ENCODE measurements at places on chromosomes 2 and 18.

DNA sequence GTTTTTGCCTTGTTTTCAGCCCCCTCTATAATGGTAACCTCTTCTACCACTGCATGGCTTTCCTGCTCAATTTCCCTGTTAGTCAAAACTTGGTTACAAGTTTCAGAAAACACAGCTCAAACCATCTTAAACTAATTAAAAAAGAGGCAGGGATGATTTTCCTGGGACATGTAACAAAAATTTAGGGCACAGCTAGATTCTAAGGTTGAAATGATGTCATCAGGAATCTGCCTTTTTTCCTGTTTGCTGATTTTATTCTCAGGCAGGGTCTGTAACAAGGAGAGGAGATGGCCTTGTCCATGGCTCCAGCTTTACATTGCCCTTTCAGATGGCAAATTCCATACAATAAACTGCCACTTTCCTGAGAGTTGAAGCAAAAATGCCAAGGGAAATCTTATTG lies 157.9 kb upstream of the CREB1 start:
- DNase-seq, result peak; percentile 5

- no peak for DNase-seq
Measured at GRCh38 chr2:170847716-170848115, 31.0 kb downstream of the GAD1 start.

- peak; percentile 98 for DNase-seq
Measured at GRCh38 chr2:46857871-46858701, 57.5 kb downstream of the MCFD2 start.

GRCh38 chr2:138823666-138824065 lies 43.5 kb upstream of the NXPH2 start:
- no peak for DNase-seq

- no peak for DNase-seq
Measured at GRCh38 chr2:104091894-104092293, 762.0 kb upstream of the POU3F3 start.

- DNase-seq, result no peak
Measured at GRCh38 chr2:197069958-197070357, 143.5 kb upstream of the PGAP1 start.

- DNase-seq, result peak; percentile 63
Measured at GRCh38 chr2:51697095-51697494, 665.2 kb upstream of the NRXN1 start.

GRCh38 chr2:227117852-227118251 lies 46.2 kb downstream of the COL4A4 start:
- DNase-seq, result no peak

DNA sequence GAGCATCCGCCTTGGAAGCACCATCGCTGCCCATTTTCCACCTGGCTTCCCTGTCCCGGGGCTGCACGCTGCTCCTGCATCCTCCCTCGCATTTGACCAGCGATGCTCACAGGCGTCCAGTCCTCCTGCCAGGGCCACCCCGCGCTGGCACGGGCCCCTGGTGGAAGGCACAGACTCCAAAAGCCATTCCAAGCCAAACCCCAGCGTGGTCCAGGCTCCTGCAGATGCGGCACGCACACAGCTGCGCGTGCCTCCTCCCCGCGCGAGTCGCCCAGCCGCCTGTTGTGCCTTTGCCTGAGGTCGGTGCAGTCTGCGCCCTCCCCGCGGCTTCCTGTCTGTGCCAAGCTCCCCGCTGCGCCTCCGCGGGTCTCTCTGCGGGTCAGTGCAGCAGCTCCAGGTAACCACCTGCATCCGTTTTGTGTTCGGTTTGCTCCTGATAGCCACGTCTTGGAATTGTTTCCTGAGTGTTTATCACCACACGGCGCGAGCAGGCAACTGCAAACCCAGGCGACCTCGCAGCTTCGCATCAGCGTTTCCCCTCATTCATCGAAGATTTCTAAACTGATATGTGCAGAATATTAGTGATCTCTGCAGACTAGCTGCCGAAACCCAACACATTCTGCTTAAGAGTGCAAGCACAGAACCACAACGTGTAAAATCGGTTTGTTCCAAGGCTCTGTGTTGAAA lies 65.2 kb upstream of the SALL3 start:
- no peak for DNase-seq

GRCh38 chr2:138440759-138441158 lies 60.8 kb upstream of the SPOPL start:
- no peak for DNase-seq

DNA sequence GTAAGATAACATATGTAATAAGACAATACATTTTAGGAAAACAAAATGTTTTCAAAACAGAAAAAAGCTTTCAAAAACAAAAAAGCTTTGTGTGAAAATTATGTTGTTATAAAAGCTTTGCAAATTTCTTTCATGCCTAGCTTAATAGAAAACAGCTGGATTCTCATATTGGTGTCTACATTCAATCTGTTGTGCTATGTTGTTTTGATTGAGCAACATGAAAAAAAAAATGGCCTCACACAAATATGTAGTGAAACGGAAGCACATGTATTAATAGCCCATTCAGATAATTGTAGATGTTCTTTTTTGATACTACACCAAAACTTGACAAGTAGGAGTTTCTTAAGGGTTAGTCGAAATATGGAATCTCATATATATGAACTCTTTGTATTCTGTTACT lies 197.5 kb downstream of the ZEB2 start:
- peak; percentile 73 for DNase-seq

DNA sequence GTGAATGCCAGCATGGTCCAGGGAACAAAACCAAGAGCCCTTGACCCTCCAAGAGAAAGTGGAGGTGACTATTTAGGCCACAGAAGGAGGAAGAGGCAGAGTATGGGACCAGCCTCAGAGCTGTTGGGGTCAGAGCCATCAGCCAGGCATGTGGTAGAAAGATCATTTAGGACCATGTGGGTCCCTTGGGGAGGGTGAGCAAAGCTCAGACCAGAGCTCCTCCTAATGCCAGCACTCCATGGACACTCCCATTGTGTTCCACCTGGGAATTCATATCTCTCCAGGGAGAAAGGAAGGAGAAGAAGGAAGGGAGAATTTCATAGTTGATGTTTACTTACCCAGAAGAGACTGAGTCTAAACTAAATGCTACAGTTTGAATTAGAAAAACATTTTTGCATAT lies 73.2 kb downstream of the CYBRD1 start:
- DNase-seq, result peak; percentile 12

GRCh38 chr2:196876364-196876763 lies 50.1 kb downstream of the PGAP1 start:
- no peak for DNase-seq

GRCh38 chr2:84849271-84849952 lies 31.5 kb downstream of the TRABD2A start:
- no peak for DNase-seq

GRCh38 chr18:63263444-63263843 lies 56.1 kb downstream of the BCL2 start:
- DNase-seq, result no peak

- DNase-seq, result no peak
Measured at GRCh38 chr2:44009136-44009735, 13.4 kb upstream of the LRPPRC start.

- DNase-seq, result no peak
Measured at GRCh38 chr2:237074211-237074993, 11.3 kb upstream of the COPS8 start.

GRCh38 chr2:99949963-99950362 lies 192.4 kb downstream of the AFF3 start:
- DNase-seq, result no peak

DNA sequence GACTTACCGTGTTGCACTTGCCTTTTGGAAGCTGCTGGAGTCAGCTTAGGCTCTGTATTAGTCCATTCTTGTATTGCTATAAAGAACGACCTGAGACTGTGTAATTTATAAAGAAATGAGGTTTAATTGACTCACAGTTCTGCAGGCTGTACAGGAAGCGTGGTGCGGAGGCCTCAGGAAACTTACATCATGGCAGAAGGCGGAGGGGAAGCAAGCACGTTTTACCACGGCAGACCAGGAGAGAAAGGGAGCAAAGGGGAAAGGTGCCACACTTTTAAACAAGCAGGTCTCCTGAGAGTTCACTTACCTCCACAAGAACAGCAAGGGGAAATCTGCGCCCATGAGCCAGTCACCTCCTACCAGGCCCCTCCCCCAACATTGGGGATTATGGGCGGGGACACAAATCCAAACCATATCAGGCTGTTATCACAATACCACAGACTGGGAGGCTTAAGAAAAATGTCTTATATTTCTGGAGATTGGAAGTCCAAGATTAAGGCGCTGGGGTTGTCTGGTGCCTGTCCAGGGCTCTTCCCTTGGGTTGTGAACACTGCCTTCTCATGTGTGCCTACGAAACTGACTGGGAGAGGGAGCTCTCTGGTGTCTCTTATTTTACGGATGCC lies 3.6 kb upstream of the D2HGDH start:
- no peak for DNase-seq

DNA sequence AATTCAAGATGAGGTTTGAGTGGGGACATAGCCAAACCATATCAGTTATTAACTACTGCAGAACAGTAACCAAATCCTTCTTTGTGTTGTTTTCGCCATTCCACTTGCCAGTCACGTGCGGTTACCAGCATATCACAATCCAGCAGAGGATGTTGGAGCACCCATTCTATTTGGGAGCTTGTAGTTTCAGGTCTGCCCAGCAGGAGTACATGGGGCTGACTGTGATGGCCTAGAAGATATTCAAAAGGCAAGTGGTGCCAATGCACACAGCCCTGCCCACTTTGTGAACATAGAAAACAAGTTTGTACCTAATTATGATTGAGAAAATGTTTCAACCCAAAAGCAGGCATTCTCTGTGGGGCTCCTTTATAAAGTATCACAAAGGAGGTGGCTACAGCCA lies 57.0 kb downstream of the ZNF519 start:
- no peak for DNase-seq

GRCh38 chr2:213166109-213166508 lies 14.7 kb upstream of the IKZF2 start:
- no peak for DNase-seq

- peak; percentile 36 for DNase-seq
Measured at GRCh38 chr2:24970483-24971285, 1.1 kb downstream of the DNAJC27 start.

- DNase-seq, result no peak
Measured at GRCh38 chr2:53911434-53912189, 51.8 kb upstream of the GPR75 start.

DNA sequence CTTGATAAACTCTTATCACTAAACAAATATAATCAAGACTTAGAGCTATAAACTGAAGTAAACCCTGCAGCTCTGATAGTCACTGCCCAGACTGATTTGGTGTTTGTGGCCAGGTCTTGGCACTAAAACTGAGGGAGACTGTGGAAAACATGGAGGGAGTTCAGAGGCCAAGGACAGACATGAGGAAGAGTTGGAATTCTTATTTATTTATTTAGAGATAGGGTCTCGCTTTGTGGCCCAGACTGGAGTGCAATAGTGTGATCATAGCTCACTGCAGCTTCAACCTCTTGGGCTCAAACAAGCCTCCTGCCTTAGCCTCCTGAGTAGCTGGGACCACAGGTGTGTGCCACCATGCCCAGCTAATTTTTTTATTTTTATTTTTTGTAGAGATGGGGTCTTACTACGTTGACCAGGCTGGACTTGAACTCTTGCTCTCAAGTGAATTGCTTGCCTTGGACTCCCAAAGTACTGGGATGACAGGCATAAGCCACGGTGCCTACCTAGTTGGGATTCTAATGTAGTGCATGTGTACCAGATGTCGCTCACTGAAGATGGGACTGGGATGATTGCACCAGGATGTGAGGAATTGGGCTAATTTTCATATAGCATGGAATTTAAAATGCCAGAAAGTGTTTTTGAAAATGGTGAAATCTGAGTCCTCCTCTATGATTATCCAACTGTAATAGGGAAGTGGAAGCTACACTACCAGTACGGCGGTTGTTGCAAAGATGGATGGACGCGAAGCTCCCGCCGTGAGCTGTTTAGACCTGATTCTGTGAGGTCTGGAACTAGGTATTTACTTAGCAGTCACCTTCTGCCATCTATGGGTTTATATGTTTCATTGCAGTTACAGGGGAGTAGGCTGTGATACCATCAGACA lies 52.7 kb upstream of the CTLA4 start:
- DNase-seq, result peak; percentile 81

GRCh38 chr2:188845692-188846091 lies 128.5 kb upstream of the COL3A1 start:
- peak; percentile 32 for DNase-seq

GRCh38 chr2:234329202-234329960 lies 167.5 kb downstream of the ARL4C start:
- no peak for DNase-seq

DNA sequence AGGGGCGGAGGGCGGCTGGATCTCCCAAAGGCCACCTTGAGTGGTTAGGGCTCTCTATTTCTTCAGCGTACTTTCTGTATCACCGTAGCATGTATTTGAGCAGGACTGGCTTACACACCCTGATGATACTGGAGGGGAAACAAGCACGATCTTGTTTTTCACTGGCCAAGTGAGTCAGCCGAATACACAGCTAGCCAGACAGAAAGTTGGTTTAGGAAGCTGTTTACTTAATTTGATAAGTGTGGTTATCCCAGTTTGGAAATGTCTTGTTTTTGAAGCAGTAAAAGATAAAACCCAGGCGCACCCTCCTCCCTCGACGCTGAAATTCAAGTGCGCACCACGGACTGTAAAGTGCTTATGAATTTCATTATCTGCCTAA lies 582 bp downstream of the RIOK3 start:
- DNase-seq, result peak; percentile 11

GRCh38 chr18:69408522-69408921 lies 7.8 kb downstream of the DOK6 start:
- DNase-seq, result no peak

- DNase-seq, result no peak
Measured at GRCh38 chr2:168804214-168804613, 1.8 kb downstream of the NOSTRIN start.

GRCh38 chr2:27006602-27007415 lies 26.0 kb upstream of the TMEM214 start:
- no peak for DNase-seq

- no peak for DNase-seq
Measured at GRCh38 chr2:147182260-147182659, 662.6 kb upstream of the ACVR2A start.

- DNase-seq, result no peak
Measured at GRCh38 chr2:239611222-239611795, 210.5 kb upstream of the HDAC4 start.

DNA sequence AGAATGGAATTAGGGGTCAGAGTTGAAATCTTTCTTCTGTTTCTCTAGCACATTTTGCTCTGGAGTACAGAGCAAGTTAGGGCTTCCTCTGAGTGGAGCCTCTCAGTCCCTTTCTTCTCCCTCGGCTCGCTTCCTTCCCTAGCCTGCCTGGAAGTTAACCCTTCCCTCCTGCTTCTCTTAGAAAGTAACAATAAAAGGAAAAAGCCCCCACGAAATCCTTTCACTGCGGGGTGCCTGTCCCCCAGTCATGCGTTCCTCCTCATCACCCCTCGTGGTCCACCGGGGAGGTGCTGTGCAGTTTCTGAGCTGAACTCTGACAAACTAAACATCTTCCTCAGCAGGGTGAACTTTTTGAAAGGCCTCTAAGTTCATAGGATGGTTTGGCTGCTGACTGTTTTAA lies 2.0 kb downstream of the IGFBP2 start:
- DNase-seq, result no peak

Data from fibroblast of skin of scalp (primary cell).